8988T (cell line): ENCODE measurements at places on chromosomes 1 and 21.

GRCh38 chr21:39657091-39657689 lies 44.5 kb downstream of the B3GALT5 start:
- no peak for DNase-seq

- DNase-seq = no peak
These were observed 96.0 kb upstream of the DUSP10 start for GRCh38 chr1:221837896-221838295.

DNA sequence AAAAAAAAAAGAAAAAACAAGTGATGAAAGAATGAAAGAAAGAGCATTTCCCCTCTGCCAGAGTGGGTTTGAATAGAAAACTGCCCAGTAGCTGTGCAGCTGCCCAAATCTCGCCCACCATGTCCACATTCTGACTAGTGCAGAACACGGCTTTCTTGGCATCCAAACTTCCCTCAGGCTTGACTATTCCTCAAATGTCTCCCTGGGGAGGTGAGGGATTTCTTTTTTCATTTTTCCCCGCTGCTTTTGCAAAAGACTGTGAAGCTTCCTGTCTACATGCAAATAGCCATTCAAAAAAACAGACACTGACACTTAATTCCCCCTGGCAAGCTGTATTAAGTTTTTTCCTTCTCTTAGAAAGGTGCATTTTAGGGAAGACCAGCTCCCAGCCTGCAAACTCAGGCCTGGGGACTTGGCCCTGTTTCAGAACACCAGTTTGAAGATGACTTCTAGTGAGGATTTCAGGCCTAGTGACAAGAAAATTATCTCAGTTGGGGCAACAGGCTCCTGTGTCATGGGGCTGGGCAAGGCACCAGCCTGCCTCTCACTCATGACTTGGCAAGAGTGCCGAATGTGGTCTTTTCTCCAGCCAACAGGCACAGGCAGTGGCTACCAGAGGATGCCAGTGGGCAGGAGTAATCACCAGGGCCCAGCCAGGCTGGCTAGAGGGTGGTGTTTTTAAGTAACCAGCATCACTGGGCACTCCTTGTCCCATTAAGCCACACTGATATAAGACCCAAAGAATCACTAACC lies 178.1 kb upstream of the NFIA start:
- no peak for DNase-seq

DNA sequence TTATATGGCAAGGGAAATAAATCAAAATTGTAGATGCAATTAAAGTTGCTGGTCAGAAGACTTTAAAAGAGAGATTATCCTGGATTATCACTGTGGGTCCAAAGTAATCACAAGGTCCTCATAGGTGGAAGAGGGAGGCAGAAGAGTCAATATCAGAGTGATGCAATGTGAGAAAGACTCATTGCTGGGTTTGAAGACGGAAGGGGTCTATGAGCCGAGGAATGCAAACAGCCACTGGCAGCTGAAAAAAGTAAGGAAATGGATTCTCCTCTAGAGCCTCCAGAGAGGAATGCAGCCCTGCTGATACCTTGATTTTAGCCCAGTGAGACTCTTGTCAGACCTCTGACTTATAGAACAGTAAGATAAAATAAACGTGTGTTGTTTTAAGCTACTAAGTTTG lies 59.8 kb upstream of the MUTYH start:
- no peak for DNase-seq

- no peak for DNase-seq
These were observed 59.3 kb downstream of the AK4 start for GRCh38 chr1:65207317-65207716.

DNA sequence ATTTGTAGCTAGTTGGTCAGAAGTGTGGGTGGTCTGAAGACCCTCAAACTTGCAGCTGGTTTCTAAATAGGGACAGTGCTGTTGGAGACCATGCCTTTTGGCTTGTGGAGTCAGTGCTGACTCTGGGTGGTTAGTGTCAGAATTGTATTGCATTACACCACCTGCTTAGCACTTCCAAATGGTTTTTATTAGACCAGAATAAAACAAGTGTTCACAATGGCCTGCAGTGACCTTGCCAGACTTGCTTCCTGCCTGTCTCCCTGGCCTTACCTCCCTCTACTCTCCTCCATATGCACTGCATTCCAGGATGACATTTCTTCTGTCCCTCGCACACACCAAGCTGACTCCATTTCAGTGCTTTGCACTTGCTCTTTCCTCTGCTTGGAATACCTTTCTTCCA lies 72.7 kb upstream of the CNIH3 start:
- DNase-seq = no peak

DNA sequence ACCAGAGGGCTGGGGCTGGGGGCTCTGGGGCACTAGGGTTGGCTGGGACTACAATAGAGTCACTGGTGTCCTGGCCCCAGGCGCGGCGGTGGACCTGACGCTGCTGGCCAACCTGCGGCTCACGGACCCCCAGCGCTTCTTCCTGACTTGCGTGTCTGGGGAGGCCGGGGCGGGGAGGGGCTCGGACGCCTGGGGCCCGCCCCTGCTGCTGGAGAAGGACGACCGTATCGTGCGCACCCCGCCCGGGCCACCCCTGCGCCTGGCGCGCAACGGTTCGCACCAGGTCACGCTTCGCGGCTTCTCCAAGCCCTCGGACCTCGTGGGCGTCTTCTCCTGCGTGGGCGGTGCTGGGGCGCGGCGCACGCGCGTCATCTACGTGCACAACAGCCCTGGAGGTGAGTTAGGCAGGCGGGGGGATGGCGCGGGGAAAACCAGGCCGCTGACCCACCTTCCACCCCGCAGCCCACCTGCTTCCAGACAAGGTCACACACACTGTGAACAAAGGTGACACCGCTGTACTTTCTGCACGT lies 4.1 kb downstream of the TIE1 start:
- no peak for DNase-seq

- no peak for DNase-seq
These were observed 105.9 kb upstream of the EDEM3 start for GRCh38 chr1:184860535-184860934.

DNA sequence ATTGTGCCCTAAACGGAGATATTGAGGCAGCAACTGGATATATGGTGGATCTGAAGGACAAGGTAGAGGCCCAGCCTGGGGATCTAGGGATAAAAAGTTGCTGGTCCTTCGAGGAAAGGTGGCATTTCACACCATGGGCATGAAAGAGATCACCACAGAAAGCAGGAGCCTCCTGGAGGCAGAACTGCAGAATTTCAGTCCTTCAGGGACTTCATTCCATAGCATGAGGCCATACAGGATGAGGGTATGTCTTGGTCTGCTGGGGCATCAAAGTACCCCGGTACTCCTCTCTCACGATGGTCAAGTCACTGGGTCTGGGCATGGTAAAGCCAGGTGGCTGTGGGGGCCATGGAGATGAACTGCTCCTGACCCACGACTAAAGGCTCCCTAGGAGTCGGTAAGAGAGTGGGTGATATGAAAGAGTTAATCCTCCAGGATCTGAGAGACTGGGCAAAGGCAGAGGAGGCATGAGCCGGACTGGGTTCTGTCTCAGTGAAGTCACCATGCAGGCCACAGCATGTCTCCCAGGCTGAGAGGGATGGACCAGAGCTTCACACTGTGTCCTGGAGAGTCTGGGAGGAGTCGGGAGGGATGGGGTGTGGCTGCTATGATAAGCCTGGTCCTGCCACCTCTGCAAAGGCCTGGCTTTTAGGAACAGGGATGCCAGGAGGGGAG lies 5.8 kb upstream of the SPRR5 start:
- DNase-seq = no peak

GRCh38 chr1:9238550-9238949 lies 4.0 kb downstream of the H6PD start:
- DNase-seq = no peak

DNA sequence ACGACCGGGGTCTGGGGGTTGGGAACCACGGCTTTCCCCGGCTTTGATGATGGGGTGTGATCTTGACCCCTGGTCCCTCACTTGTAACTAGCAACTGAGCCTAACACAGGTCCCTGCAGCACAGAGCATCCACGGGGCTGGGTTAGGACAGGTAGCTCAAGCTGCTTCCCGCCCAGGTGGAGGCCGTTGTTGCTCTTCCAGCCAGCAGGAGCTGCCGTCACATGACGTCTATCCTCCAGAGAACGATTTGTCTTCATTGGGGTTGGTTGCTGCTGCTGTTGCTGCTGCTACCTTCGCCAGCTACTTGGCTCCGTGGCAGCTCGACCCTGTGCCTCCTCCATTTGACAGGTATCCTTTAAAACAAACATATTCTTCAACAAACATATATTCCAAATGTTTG lies 74.3 kb upstream of the ADAR start:
- no peak for DNase-seq

DNA sequence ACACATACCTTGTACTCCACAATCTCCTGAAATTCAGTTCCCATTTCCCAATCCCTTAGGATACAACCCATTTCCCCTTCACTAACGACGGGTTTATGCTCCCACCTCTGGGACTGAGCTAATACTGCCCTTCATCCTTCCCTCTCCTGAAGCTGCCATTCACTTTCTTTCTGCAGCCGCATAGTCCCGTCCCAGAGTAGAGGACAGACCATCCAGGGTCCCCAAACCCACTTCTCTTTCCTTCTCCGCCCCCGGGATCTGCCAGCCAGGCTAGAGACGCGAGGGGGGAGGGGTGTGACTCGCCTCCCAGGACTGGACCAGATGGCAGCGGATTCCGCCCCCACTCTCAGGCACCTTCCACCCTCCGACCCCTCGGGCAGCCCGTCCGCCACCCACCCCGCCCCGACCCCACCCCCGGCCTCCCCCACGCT lies 679 bp downstream of the ABL2 start:
- peak; percentile 41 for DNase-seq

GRCh38 chr1:202681736-202682420 lies 28.4 kb downstream of the SYT2 start:
- DNase-seq = no peak

DNA sequence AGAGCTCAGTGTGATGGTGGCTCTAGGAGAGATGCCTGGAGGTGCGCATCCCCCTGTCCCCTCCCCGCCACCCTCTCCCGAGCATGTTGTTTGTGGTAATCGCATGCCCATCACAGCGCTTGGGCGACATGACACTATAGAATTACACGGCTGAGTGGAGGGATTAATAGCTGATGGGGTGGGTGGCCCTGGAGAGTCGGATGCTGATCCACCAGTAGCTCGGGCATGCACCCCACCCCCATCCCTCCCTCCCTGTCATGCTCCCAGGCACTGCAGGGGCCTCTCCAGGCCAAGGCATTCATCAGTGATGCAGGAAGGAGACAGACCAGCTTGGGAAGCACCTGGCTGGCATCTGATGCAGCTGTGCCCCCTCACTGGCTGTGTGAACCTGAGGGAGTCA lies 159.0 kb upstream of the IGSF21 start:
- DNase-seq = no peak

GRCh38 chr21:27534206-27534605 lies 567.3 kb upstream of the ADAMTS5 start:
- no peak for DNase-seq

DNA sequence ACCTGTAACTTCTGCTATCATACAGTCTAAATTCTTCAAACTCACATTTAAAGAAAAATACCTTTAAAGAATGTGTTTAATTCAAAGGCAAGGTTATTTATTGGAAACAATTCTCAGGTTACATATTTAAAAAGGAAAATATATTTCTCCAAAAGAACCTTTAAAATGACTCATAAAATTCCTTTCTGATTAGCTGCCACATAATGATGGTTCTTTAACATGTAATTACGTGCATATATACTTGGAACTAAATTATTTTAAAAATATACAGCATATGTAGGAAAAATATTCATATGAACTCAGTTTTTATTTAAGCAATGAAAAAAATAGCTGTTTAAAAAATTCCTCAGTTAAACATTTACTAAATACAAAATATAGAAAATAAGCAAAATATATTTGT lies 173.6 kb downstream of the COP1 start:
- DNase-seq = no peak

- no peak for DNase-seq
These were observed 73.1 kb downstream of the APP start for GRCh38 chr21:26097475-26097874.

DNA sequence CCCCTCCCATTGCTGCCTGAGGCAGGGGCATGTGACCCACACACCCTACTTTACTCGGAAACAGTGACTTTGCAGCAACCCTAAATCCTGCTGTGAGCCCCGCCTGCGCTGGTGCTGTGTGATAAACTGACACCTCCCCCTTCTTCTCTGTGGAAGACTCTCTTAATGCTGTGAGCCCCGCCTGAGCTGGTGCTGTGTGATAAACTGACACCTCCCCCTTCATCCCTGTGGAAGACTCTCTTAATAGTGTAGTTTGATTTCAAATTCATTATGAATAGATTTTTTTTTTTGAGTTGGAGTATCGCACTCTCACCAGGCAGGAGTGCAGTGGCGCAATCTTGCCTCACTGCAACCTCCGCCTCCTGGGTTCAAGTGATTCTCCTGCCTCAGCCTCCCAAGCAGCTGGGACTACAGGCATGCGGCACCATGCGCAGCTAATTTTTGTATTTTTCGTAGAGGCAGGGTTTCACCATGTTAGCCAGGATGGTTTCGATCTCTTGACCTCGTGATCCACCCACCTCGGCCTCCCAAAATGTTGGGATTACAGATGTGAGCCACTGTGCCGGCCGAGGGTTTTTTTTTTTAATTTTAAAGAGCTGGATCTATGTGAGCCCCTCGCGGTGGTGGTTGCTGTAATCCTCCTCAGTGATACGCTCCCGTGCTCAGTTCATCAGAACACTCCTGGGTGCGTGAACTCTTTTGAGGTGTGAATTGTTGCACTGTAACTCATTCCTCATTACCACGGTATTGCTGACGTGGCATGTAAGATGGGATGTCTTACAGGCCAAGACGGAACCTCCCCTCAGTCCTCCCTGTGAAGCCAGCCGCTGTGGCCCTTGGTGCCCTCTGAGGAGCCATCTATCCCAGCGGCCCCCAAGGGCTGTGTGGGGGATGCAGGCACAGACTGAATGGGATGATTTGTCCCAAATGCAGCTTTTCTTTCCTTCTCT lies 60.3 kb downstream of the GALNT2 start:
- DNase-seq = no peak

GRCh38 chr1:110163591-110163990 lies 13.3 kb downstream of the SLC6A17 start:
- DNase-seq = no peak

DNA sequence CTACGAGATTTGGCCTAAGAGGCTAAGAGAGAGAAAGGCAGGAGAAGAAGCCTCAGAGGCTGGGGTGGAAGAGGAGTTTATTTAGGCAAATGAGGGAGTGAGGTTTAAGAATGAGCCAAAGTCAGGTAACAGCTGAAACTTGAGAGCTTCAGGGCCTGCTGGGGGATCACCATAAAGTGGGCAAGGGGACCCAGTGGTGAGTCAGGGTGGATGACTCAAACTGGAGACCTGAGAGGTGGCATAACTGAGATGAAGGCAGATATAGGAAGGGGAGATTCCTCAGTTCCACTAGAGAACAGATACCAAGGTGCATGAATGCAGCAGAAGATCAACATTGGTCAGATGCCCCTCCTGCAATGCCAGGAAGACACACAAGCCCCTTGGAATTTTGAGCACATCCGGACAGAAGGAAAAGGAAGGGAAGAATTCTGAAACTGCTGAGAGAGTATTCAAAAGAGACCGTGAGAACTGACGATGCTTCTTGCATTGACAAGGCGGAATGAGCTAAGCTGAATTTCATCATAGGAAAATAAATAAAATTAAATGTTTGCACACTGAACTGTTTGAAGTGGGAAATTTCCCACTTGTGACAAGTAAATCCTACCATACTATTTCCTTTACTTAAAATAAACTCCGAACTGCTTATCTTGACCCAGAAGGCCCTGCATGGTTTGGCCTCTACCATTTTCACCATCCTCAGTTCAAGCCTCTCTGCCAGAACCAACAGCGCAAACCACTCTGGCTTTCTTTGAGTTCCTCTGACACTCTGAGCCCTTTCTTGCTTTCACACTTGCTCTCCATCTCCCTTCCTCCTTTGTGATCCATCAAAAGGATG lies 94.1 kb downstream of the NMNAT2 start:
- DNase-seq = no peak

GRCh38 chr1:114892194-114892918 lies 37.7 kb downstream of the SYCP1 start:
- DNase-seq = no peak
